Activated naive CD4-positive, alpha-beta T cell treated with Interleukin-2 at 50 U/mL for 16 hours (primary cell): ENCODE measurements at places on chromosomes 13 and 19.

GRCh38 chr19:48986211-48986610 lies 6.9 kb downstream of the GYS1 start:
- no peak for DNase-seq

DNA sequence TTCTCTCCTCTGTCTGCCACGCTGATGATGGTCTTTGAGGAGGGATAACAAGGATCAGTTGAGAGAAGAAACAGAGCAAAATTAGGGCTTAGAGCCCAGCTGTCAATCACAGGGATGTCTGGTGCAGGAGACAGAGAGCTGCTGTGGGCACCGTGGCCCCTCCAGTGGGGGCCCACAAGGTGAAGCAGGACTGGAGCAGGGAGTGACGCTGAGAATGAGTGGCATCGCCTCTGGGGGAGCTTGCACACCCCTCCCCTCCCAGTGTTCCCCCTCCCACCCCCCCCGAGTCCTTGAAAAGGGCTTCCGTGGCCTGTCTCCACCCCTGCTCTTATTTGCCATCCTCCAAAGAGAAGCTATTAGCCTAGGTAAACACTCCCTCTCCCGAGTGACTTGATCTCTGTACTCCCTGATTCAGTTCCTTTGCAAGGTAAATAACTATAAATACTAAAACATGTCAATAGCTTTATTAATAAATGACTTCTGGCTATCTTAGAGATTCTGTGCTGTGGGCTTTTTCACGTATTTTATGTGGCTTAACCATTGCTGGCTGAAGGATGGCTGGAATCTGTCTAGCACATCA lies 440.0 kb downstream of the ZNF536 start:
- no peak for DNase-seq

DNA sequence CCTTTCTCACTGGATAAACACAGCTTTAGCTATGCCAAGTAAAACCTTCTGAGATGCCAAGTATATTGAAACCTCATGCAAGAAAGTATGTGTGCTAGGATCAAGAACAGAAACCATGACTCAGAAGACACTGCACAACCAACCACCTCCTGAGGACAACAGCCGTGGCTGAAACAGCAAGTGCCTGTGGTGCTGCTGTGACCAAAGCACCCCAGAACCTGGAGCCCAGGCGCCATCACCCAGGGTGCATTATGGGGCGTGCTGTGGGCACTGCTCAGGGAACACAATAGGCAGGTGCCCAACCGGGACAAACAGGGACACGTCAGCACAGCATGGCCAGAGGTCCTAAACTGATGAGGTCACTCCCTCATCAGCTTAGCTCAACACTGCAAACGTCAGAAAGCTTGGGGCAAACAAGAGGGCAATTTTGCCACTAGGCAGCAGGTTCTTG lies 101.3 kb upstream of the SLC15A1 start:
- peak; percentile 61 for DNase-seq

- no peak for DNase-seq
Measured at GRCh38 chr13:28258417-28258816, 120.1 kb downstream of the PAN3 start.

DNA sequence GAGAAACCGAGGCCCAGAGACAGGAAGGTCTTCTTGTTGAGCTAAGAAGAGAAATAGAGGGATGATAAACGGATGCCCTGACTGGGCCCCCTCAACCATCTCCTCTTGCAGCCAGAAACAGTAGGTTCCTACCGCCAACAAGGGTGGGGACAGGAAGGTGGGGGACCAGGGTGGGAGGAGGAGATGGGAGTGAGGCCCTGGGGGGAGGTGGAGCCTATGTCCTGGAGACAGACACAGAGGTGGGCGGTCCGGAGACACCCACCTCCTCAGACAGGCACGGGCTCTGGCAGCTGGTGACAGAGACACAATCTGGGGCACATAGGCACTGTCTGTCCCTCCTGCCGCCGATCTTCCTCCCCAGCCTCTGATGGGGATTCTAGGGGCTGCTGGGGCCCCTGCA lies 16.9 kb downstream of the GADD45B start:
- DNase-seq, result no peak

DNA sequence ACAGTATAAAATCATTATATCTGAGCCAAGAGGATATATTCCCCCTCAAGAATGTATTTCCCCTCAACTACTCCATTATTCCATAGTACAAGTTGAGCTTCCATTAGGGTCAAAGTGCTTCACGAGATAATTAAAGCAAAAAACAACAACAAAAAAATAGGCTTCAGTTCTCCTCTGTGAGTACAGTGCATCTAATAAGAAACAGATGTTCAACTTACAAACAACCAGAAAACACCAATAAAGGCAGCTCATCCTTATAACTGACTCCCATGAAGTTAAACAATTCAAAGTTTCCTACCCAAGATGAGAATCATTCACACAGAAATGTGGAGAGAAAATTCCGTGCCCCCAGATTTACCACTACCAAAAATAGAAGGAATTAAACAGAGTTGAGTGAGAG lies 854.4 kb downstream of the PCDH9 start:
- DNase-seq, result no peak

DNA sequence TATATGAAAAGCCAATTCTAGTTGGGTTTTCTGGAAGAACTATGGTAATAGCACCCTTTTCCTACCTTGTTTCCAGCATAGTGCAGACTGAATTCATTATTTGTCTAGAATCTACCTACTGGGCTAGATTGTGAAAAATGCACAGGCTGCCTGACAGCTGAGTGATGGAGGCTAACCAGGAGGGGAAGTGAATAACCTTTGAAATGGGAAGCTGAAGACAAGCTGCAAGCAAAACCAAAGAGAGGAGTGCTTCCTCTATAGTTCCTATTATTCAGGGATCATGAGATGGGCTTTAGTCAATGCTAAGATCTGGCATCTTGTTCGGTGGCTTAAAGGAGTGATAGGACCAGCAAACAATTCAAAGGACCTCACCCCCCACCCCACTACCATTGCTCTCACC lies 26.9 kb downstream of the MZT1 start:
- no peak for DNase-seq

- no peak for DNase-seq
Measured at GRCh38 chr13:89966524-89966923, 1381.0 kb upstream of the MIR17HG start.

GRCh38 chr19:34193439-34193838 lies 21.1 kb downstream of the LSM14A start:
- no peak for DNase-seq

GRCh38 chr13:46751811-46752635 lies 44.9 kb downstream of the ESD start:
- DNase-seq, result peak; percentile 53

- no peak for DNase-seq
Measured at GRCh38 chr19:7982103-7982502, 23.3 kb downstream of the ELAVL1 start.

DNA sequence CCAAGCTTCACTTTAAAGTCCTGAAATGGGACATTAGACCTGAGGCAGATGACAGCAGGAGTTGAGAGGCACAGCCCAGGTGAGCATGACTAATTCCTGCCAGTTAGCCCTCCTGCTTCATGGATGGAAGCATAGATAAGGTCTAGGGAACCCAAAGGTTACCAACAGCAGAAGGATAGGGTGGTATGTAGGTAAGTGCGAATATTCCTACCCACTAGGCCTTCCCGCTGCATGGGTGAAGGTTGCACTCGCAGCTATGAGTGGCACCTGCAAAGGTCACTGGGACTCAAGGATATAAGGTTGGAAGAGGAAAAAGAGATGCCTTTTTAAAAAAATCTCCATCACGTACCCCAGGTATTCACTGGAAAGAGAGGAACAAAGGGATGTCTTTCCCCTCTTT lies 12.2 kb upstream of the MLLT1 start:
- DNase-seq, result no peak

DNA sequence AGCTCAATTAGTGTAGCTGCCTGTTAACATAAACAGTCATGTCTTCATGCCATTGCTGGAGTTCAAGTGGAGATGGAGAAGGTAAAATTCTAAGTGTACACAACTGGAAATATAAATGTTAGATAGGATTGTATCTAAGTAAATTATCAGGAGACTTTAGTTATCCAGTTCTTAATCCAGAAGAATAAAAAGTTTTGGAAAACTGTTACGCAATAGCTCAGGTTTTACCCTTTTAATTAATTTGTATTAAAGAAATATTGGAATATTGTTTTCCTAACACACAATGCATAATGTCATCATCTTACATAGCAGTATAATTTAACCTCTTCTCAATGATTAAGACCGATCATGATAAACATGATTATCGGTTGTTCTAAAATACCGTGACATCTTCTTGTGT lies 2.8 kb downstream of the SLC10A2 start:
- DNase-seq, result no peak

DNA sequence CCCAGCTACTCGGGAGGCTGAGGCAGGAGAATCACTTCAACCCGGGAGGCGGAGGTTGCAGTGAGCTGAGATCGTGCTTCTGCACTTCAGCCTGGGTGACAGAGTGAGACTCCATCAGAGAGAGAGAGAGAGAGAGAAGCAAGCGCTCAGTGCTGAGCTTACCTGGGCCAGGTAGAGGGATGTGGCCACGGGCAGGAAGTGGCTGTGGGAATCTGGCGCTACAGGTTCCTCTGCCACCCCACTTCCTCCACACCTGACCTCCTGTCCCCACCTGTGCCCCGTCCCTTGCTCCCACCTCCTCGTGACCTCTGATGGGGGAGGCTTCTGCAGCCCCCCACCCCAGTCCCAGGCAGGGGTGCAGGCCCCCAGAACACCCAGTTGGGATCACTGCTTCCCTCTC lies 1.0 kb upstream of the NCCRP1 start:
- DNase-seq, result no peak

GRCh38 chr13:43573361-43573740 lies 213.4 kb downstream of the ENOX1 start:
- DNase-seq, result no peak

GRCh38 chr19:31352296-31352781 lies 3.1 kb upstream of the TSHZ3 start:
- no peak for DNase-seq

DNA sequence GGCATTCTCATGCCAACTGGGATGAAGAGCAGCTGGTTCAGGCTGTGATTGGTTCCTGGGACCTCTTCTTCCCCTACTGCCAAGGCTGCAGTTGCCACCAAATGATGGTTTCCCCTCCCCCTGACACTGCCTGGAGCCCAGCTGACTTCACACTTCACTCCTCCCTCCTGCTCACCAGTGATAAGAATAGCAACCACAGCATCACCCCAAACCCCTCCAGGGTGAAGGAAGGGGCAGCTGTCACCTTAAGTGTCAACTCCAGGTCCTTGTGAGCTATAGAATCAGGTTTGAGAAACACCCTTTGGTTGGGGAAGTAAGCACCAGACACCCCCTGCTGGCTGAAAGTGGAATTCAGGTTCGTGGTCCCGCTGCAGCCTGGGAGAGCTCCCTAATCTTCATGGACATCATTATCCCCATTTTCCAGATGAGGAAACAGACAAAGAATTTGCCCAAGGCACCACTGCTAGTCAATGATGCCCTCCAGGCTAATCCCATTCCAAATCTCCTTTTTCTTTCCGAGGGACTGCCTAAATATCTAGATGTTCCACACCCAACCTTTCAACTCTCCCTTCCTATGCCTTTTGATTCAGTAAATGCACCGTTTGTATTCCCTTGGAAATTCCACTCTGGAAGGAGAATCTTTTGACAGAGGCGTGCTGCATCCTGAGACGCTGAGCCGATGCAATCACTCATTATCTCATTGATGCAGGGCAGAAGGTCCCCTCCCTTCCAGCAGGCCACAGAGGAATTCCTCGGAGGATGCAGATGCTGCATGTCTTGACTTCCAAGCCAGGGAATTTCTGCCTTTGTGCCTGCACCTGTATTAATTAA lies 50.6 kb upstream of the UQCRFS1 start:
- DNase-seq, result peak; percentile 54

- no peak for DNase-seq
Measured at GRCh38 chr19:38640368-38640767, 7.1 kb upstream of the ACTN4 start.

DNA sequence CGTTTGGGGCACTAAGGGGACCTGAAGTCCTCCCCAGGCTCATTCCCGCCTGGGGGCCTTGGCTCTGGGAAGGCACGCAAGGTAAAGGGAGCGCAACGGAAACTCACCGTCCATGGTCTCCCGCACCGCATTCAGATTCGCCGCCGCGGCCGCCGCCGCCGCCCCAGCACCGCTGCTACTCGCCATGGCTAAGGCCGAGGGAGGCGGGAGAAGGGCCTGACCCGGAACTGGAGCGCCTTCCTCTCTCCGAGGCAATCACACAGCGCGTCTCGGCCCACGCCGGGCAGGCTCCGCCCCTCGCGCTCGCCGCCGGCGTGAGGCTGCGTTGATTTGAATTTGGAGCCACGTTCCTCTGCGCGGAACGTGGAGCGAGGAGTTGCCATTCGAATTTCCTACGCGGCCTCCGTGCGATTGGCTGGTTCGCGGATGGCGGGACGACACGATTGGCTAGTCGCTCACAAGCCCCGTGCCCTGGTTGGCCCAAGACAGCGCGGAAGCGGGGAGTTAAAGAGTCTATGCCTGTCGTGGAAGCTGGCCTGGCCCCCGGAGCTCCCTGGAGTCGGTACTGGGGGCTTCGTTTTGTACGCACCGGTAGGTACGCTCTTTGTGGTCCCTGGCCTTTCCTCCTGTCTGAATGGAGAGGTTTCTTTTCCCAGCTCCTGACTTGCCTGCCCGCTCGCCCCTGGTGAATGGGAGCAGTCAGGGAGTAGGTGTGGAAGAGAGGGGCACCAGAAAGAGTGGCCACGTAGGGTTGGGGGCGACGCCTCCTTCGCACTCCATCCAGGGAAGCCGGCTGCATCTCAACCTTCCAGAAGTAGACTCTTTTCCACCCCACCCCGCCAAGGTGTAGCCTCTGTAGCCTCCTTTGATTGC lies at the start of the genes BORA and MZT1:
TSS of gene BORA (plus strand) at position 507 of the 873 bp plus-strand sequence. CDS start 1,018 bp downstream, outside the sequence.
TSS of gene MZT1 (minus strand) at position 213 of the 873 bp plus-strand sequence. CDS start at position 186, 27 bp downstream.
- DNase-seq, result peak; percentile 96

- DNase-seq, result no peak
Measured at GRCh38 chr19:16233081-16233776, 35.5 kb downstream of the AP1M1 start.

DNA sequence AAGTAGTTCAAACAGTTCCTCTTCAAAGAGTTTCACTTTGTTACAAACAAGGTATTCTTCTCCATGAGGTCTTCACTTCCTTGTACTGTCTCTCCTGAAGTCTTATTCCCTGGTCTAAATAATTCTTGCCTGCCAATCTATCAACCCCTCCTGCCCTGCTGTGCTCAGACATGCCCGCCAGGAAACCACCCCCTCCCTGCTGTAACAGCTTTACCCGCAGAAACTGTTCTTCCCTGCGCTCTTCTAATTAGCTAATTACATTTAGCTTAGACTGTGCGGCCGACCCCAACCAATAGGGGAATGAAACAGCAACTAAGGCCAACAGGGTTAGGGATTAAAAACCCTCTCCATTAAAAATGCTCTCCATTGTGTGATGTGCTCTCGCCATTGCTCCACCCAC lies 46.7 kb downstream of the ZNF846 start:
- DNase-seq, result no peak

DNA sequence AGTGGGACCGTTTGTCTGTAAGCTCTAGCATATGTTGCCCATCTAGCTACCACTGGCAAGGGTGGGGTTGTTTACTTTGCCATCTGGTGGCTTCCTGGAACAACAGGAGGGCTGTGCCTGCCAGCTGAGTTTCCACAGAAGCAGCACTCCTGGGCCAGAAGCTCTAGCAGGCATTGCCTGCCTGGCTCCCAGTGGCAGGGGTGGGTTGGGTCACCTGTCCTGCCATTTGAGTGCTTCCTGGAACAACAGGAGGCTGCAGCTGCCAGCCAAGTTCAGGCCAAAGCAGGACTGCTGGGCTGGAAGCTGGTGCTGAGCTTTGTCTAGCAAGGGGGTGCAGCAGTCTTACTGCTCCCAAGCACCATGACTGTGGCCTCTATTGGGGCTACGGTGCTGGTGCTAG lies 239.7 kb downstream of the MTUS2 start:
- DNase-seq, result no peak

GRCh38 chr19:5207806-5208205 lies 132.8 kb downstream of the PTPRS start:
- DNase-seq, result no peak

GRCh38 chr19:40261631-40262030 lies 23.5 kb downstream of the AKT2 start:
- no peak for DNase-seq

GRCh38 chr13:44337581-44337980 lies 36.0 kb upstream of the SERP2 start:
- DNase-seq, result no peak
